ELR (cell line): ENCODE measurements at places on chromosomes 13 and 19.

DNA sequence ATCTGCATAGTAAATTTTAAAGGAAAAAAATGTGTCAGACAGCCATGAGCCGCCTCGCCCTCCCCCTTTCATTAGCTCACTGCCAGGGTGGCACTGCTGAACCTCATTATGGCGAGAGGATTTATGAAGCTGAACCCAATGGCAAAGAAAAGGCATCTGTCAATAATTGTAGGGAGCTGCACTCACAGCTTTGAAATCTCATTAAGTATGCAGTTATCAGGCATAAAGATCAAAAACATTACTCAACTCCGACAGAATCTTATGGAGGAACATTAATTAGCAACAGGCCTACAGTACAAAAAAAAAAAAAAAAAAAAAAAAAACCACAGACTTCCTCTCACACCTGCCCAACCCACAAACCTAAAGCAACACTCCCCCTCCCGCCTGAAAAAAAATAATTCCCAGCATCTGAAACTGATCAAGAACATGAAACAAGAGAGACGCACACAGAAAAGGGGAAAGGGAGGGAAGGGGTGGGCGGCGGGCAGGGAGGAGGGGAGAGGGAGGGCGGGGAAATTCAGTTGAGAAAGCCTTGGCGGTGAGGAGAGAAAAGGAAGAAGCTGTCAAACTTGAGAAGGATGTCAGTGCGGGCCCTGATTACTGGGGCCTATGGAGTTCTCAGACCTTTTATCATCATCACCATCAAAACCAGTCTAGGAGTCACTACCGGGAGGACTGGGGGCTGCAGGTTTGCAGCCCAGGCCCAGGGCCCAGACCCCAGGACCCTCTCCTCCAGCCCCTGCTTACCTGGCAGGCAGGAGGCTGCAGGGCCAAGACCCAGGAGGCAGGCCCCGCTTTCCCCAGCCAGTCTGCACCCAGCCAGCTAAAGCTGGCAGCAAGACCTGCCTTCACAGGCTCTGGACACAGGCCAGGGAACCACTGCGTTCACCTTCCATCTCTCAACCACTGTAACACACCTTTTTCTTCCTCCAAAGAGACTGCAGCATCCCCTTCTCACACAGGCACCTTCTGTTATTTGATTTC is 8.9 kb downstream of the TSHZ3 start:
- DNase-seq = no peak

DNA sequence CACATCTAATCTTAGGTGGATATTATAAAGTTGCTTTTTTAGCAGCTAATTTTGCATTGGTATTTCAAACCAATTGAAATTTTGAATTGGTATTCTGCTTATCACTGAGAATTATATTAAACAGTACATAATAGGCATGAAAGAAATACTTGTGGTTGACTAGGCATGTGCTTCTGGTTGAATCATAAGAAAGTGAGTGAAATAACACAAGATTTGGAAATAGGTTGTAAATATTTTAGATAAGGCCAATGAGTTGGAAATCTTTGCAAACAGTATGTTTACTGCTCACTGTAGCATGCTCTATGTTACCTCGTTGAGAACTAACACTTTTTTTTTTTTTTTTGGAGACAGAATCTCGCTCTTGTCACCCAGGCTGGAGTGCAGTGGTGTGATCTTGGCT is 66.8 kb upstream of the RFC3 start:
- peak; percentile 24 for DNase-seq

GRCh38 chr19:31963746-31964145 is 381.7 kb upstream of the ZNF507 start:
- no peak for DNase-seq

DNA sequence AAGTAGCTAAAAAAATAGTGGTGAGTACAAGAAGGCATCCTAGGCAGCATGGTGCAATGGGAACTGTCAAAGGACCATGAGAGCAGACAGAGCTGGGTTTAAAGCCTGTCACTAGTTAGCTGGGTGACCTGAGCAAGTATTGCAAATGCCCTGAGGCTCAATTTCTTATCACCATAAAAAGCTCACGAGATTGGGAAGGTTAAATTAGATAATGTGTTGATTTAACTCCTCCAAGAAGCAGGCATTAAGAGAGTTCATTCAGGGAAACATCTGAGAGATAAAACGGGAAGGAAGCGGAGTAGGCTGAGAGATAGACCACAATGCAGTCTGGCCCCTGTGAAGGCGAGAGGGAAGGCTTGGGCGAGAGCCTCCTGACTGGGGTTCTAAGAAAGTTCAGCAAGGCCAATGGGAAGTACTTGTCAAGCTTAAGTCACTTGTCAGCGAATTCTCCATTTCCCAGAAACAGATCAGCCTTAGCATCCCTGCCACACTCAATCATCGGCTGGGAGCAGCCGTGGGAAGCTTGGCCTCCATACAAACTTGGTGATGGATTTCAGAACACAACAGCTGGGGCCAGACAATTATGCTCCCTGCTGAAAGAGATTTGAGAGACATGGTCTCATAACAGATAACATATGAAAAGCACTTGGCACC is 105.5 kb downstream of the POU4F1 start:
- no peak for DNase-seq

DNA sequence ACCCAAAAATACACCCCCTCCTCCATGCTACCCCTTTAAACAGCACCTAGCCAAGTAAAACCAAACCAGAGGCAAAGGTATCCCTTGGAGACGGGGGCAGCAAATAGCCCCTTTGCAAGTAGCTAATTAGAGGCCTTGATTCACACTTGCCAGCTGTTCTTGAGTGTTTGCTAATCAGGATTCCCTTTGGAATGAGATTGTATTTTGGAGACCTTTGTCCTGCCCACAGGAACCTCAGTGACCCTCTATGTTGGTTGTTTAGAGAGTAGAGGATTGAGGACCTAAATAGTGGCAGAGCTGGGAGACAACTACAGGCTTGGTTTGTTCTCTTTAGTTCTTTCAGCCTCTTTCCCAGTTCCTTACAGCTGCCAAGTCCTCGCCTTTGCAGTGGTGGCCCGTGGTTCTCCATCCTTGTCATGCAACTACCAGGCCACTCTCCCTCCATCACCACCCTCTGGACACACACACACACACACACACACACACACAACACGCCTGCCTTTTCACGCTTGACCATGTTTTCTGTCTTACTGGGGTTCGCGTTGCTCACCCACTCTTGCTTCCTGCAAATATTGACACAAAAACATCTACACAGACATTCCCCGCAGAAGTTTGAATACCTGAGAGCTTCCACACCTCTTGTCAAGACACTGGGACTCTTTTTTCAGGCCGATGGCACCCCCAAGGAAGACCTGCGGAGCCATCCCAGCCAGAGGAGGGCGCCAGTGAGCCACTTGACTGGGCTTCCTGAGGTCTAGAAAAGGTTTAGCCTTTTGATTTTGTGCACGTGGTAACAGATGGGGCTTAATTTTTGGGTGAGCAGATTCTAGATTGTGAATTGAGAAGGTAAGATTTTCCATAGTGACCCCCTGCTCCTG is 80.0 kb upstream of the GPR183 start:
- peak; percentile 63 for DNase-seq

DNA sequence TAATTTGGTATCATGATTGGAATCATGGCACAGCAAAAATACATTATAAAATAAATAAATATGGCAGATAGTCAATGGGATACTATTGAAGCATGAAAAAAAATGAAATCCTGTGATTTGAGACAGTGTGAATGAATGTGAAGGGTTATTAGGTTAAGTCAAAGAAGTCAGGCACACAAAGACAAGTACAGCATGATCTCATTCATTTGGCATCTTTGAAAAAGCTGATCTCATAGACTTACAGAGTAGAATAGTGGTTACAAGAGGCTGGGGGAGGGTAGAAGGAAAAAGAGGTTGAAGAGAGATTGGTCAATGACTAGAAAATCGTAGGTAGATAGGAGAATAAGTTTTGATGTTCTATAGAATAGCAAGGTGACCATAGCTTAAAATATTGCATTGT is 295.1 kb upstream of the SLITRK5 start:
- peak; percentile 64 for DNase-seq

- DNase-seq = no peak
Measured at GRCh38 chr13:106882246-106882645, 314.3 kb upstream of the ARGLU1 start.

DNA sequence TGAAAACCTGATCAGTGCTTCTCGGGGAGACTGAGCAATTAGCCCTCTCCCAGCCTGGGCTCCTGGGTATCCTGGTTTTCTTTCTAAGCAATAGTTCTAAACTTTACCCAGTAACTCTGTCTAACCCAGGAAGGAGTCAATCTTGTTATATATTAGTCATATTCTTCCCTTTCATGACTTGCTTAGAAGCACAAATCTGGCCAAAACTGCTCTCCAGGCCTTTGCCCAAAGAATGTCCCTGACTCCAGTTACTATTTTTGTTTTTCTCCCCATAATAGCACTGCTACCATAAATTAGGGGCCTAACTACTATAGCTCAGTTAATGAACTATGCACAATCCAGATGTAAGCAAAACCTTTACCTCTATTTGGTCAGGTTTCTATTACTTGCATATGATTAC is 355.8 kb upstream of the HTR2A start:
- no peak for DNase-seq

GRCh38 chr19:48560095-48560530 is 8.1 kb downstream of the SULT2B1 start:
- DNase-seq = peak; percentile 26

GRCh38 chr13:104769545-104769944 is 1703.3 kb upstream of the SLC10A2 start:
- no peak for DNase-seq

DNA sequence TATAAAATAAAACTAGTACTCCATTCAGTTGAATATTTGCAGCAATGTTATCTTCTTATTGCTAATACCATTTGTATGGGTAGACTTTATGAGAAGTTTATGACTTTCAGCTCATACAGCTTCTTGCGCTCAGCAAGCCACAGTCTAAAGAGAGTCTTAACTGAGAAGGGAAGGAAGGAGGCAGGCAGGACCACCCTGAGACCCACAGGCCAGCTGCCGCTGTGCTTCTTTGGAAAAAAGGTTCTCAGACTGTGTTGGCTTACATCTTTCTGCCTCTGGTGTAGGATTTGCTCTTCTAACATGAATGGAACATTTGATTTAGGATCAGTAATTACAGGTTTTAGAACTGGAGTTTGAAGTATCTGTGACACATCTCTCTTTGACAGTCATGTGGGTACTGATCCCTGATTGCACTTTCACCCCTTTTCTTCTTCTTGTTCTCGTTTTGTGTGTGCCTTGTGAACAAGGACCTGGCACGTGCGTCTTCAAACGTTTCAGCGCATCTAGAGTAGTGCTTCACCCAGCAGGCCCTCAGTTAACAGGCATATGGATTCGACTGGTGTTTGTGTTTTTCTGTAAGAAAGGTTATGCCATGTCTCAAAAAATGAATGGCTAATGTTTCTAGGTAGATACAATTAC is 7.1 kb upstream of the GPR18 start:
- no peak for DNase-seq

DNA sequence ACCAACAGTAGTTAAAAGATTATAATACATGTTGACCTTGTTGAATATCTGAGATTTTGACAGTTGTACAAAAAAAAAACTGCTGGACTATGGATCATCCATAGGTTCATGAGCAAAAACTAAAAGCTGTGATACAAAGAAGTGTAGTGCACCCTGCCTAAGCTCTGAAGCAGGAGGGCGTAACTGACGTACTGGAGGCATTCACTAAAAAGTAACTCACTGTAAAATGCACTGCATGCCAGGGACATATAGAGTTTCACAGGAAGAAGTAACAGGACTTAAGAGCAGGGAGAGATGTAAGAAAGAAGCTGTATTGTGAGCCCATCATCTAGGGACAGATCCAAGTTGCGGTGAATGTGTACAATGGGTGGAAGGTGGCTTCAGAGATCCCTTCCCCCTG is 177.9 kb downstream of the IRS2 start:
- DNase-seq = no peak
